Liver (tissue), 10 donors: ENCODE measurements at places on chromosomes 2 and 18. TPM values are rescaled to one million over a fixed set of nuclear protein-coding genes. Genes with fewer than 3 reads are reported as not detected.

YIPF4 gene
- total RNA-seq: 16.8 TPM

CARF gene
- 3.6 TPM for total RNA-seq

DNA sequence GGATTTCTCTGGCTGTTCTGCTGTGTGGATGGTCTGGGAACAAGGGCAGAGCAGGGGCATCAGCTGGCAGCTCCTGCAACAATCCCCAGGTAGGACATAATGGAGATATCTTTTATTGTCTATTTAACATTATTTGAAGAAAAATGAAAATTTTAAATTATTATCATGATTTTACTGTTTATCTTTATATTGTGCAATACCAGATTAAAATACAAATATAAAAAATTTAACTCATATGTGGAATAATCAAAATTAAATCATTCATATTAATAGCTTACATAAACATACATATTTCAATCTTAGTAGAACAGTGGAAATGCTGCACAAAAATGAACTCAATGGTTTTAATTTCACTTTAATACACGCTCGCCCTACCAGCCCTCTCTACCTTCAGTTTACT, 70.6 kb upstream of the FAM110C start:
- no peak for DNase-seq
- H3K27me3 ChIP-seq: no peaks in the 10 kb centered on the region
- H3K4me1 ChIP-seq: no peaks in the 10 kb centered on the region
- H3K36me3 ChIP-seq: no peaks in the 10 kb centered on the region
- H3K4me3 ChIP-seq: no peak overlapping the region

- no peak overlapping the region for H3K4me3 ChIP-seq
- peak; percentile 23 for DNase-seq
- H3K27me3 ChIP-seq: no peaks in the 10 kb centered on the region
- peaks cover 11% of the 10 kb centered on the region for H3K4me1 ChIP-seq
- H3K27ac ChIP-seq: no peak overlapping the region
Observed at GRCh38 chr2:241008711-241009121, 10.3 kb downstream of the SNED1 start.

GRCh38 chr2:196215376-196215775, 44.0 kb upstream of the STK17B start:
- H3K4me1 ChIP-seq: peaks cover 5% of the 10 kb centered on the region
- no peak for DNase-seq
- H3K27me3 ChIP-seq: no peaks in the 10 kb centered on the region
- no peak overlapping the region for H3K27ac ChIP-seq
- H3K36me3 ChIP-seq: peaks cover 2% of the 10 kb centered on the region

GRCh38 chr18:8688816-8689215, 16.5 kb upstream of the MTCL1 start:
- DNase-seq: no peak
- H3K4me1 ChIP-seq: peaks cover 7% of the 10 kb centered on the region
- no peaks in the 10 kb centered on the region for H3K27me3 ChIP-seq
- no peak overlapping the region for H3K27ac ChIP-seq
- no peaks in the 10 kb centered on the region for H3K36me3 ChIP-seq

DNA sequence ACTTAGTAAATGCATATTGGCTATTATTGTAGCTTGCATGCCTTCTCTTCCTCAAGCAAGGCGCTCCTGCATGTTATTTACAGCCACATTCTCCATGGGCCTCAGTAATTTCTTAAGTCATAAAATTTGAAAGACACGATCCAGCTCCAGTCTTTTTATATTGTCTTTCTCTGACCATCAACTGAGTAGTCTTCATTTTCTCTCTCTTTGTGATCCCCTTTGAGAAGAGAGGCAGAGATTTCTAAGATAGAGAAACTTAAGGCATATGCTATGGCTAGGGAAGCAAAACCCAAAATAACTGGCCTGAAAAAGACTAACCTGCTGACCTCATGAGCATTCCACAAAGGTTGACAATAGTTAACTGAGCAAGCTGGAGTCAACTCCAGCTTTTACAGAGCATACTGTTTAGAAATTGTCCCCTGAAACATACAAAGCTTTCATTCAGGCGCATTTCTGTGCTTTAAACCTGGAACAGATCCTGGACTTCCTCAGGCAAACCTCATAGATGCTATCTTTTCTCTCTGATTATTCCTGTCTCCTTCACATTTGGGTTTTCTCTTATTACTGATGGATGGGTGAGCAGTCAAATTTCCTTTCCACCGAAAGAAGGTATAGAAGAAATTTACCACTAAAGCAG, 4.6 kb downstream of the DPP4 start:
- H3K36me3 ChIP-seq: no peaks in the 10 kb centered on the region
- H3K27ac ChIP-seq: no peak overlapping the region
- no peak overlapping the region for H3K4me3 ChIP-seq
- DNase-seq: no peak
- no peaks in the 10 kb centered on the region for H3K4me1 ChIP-seq
- H3K27me3 ChIP-seq: no peaks in the 10 kb centered on the region

DNA sequence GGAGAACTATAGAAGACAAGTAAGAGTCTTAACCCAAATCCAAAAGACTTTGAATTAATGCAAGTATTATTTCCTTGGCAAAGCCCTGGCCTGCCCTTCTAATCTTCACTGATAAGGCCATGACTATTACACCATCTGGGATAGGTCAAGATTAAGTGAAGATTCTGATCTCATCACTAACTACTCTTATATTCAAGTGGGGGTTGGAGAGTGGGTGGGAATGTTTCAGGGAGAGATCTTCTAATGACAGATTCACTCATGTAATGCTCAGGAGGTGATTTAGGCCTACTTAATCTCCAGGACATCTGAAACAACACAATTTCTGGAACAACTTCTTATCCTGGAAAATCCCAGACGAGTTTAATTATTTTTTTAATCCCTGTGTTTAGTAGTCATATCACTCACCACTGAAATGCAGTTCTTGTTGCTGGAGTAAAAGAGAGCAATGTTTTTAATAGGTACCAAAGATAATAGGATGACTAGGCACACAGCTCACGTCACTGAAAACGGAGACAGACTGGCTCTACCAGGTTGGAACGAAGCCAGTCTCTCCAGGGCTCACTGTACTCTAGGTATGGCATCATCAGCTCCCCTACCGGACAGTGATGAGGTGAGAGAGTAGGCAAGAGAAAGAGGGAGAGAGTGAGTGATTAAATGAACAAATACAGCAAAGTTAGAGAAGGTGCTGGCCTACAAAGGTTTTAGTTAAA, 133.1 kb downstream of the NCKAP5 start:
- no peaks in the 10 kb centered on the region for H3K27me3 ChIP-seq
- no peaks in the 10 kb centered on the region for H3K4me1 ChIP-seq
- no peak overlapping the region for H3K27ac ChIP-seq
- no peak overlapping the region for H3K4me3 ChIP-seq
